ENCODE measurements at places on chromosomes 12 and 14.
A peak's percentile ranks its signal among the peaks of the same experiment; 100 is the strongest.

DNA sequence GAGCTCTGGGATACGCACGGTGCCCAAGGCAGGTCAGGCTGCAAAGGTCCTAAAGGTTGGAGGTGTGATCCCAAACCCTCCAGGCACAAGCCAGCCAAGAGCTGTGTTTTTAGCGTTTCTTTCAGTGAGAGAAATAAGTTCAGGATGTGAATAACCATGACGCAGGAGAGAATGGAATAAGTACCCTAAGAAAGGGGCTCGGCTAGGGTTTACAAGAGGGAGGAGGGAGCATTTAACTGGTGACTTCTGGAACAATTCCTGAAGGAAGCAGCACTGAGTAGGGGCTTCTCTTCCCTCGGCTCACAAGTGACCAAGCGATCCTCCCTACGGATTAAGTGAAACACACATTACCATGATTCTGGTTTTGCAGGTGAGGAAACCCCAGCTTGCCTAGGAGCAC is 29.4 kb downstream of the SSH1 start:
- no peak for DNase-seq

DNA sequence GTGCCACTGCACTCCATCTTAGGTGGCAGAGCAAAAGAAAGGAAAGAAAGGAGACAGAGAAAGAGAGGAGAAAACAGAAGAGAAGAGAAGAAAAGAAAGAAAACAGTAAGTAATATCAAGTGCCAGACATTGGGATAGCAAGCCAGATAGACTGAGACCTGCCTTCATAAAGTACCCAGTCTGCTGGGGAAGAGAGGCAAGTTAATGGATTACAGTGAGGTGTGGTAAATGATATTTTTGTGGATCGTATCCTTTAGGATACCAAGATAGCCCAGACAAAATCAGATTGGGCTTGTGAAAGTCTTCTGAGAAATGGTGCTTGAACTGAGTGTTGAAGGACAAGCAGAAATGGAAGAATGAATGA is 1.5 kb upstream of the SPTSSA start:
- no peak for DNase-seq

GRCh38 chr14:56664811-56665421 is 85.3 kb downstream of the TMEM260 start:
- no peak for DNase-seq

DNA sequence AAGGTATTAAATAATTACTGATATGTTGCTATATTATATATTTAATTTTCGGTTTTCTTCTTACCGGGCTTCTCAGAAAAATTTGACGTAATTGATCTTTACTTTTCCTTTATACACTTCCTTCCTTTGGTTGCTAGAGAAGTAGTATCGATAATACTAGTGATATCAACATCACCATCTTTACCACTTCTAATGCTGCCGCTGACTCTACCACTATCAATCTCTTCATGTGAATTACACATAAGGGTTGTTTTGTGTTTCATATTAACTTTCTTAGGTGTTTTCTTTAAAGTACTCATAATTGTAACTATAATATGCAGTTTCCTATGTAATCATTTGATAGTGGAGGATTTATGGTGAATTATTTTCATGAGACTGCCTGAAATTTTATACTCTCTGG is 30.9 kb upstream of the KLRF1 start:
- DNase-seq: no peak

DNA sequence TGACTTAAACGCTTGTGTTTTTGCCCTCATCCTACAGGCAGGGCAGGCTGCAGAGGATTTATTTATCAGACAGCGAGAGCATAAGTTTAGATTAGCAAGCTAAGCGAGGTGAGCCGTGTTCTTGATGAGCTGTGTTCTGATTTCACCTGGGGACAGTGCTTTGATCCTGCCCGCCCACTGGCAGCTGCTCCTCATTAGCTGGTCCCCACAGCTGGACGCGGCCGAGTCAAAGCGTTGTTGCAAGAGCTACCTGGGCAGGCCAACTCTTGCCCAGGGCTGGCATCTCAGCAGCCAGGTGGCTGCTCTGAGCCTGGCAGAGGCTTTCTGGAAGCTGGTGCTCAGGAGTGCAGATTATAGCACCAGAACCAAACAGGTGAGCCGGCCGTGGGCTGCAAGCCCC is 46.8 kb upstream of the BEGAIN start:
- no peak for DNase-seq

DNA sequence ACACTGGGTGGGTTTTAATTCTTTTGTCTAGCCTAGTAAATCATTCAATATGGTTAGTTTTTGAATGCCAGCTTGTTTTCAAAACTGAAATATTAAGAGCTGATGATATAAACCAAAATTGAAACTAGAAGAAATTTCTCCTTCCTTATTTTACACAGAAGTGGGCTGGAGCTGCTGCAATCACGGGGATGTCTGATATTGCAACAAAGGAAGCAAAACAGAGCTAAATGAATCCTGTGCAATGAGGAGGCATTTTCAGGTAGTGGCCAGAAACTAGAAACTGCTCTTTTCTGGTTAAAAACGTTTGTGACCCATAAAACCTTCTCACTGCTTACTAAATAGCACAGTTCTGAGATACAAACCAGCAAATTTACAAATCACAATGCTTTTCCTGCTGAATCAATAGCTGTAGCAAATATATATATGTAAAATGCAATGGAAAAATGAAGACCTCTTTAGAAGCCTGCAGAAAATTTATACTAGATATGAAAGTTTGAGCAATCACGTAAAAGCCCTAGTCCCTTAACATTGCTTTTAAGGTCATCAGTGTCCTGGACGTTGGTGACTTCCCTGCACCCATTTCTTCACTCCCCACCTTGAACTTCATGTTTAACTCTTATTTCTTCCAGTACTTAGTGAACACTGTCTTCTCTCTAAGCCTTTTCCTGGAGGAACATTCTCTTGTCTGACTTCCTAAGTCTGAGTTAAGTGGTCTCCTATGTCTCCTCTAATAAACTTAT is 15.9 kb upstream of the LRRK2 start:
- DNase-seq: peak; percentile 72

- DNase-seq: no peak
These were observed 61.5 kb upstream of the SINHCAF start for GRCh38 chr12:31387466-31387865.

DNA sequence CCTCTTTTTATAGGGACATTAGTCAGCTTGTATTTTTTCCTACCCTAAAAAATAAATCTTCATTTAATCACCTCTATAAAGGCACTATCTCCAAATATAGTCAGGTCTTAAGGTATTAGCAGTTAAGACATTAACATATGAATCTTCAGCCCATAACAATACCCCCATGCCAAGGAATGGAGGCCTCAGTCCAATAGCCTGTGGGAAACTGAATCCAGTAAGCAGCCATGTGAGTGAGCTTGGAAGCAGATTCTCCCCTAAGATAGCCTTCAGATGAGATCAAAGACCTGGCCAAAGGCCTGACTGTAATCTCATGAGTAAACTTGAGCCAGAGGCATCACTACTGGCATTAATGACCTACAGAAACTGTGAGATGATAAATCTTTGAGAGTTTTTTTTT is 232.1 kb upstream of the SYT10 start:
- DNase-seq: no peak

GRCh38 chr14:80427101-80427500 is 215.8 kb upstream of the DIO2 start:
- no peak for DNase-seq

DNA sequence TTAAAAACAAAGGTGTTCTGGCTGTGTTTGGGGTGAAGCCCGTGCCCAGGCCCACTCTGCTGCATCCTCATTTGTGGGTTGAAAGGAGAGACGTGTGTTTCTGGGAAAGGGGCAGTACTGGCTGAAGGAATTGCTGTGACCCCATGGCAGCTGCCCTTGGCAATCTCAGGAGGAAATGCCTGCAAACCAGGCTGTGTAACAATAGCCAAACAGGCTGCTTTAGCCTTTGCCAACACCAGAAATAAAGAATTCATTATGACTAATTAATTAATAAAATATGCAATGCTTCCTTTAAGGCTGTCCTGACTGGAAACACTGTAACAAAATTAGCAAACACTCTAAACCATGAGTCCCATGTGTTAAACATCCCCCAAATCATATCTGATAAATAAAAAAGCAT is 53.0 kb upstream of the KRR1 start:
- no peak for DNase-seq

- no peak for DNase-seq
These were observed 156.1 kb downstream of the PCNX1 start for GRCh38 chr14:71063351-71063750.
